ENCODE measurements at places on chromosomes 16 and 17.

DNA sequence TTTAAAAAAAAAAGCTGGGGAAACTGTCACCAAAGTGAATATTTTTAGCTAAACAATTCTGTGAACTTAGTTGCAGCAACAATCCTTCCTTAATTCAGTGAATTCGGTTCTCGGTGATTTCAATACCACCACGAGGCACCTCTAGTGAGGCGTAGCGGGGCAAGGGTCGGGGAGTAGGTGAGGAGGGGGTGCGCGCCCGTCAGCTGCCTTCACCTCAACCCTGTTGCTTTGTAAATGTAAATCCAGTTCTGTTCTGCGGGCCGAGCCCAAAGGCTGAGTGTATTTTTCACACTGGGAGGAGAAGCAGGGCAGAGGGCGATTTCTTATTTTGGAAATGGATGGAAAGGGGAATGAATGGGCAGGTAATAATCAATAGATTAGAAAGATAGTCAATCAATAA is 17.4 kb downstream of the SALL1 start:
- DNase-seq: no peak

DNA sequence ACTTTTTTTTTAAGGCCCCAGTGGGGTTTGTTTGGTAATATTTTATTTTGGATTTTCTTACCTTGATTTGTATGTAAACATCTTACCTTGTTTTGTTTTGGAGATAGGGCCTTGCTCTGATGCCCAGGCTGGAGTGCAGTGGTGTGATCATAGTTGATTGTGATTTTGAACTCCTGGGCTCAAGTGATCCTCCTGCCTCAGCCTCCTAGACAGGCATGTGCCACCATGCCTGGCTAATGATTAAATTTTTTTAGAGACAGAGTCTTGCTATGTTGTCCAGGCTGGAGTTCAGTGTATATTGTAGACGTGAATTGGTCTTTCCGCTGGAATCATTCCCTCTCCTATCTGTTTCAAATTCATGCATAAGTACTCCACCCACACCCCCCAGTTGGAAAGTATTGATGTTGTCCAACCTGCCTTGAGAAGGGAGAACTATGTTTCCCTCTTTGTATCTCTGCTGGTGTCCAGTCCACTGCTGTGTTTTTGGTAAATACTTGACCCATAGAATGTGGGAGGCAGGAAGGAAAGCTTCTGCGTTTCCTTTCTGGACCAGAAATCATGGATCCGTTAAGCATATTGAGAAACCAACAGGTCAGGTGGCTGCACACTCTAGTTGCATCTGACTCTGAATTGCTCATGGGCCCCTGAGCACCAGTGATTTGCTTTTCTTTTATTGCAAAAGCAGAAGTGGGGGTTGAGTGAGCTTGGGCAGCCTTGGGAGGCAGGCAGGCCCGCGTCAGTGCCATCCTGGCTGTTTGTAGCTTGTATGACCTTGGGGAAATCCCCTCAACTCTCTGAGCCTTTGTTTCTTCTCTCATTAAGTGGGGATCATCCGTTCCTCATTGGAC is 25.0 kb downstream of the RMI2 start:
- DNase-seq: no peak

DNA sequence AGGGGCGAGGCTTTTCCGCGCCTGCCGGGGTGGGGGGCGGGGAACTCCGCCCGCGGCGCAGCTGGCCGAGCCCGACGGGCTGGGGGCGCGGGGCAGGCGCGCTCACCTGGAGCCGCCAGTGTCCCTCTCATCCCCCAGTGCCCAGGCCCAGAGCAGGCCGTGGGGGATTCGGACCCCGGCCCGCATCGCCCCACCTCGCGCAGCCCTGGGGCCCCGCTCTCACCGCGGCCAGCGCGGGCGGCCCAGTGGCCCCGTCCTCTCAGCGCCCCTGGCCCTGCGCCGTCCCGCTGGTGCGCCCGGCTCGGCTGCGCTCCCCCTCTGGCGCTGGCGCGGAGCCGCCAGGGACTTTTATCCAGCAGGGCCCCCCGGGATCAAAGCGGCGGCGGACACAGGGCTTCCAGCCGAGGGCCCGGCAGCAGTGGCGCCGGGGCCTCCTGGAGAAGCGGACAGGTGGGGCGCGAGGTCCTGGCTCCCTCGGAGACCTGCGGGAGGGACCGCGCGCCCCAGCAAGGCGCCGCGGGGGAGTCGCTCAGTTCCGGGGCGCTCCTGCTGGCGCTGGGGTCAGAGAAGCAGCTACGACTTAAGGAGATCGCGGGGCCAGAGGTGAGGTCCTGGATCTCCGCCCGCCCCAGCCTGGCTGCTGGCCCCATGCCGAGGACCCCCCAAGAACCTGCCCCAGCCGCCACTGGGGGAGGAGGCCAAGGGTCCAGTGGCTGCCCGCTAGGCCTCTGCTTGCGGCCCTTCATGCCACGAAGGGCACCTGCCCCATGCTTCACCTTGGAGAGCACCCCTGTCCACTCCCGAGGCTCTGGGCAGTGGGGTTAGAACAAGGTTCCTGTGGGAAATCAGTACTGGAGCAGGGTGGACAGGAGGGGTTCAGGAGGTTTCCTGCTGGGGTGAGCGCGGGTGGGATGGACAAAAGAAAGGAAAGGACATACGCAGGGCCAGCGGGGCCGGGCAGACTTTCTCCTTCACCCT is 823 bp upstream of the NOTUM start:
- no peak for DNase-seq

- no peak for DNase-seq
Observed at GRCh38 chr16:52460639-52461178, 86.2 kb downstream of the TOX3 start.

DNA sequence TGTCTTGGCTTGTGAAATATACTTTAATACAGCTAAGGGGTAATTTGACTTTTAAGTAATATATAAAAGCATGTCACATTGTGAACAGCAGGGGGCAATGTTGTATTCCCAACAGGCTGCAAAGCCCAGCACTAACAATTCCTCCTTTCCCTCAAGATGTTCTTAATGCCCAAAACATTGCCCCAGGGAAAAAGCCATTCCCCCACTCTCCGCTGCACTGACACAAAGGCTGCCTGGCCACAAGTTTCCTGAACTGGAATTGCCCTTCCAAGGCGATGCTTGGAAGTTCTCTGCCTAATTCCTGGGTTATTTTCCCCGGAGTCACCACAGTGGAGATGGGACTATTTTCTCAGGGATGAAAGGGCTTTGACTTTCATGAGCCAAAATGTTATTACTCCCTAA is 27.2 kb downstream of the CLEC16A start:
- DNase-seq: no peak

GRCh38 chr16:7613518-7613917 is 280.9 kb downstream of the RBFOX1 start:
- no peak for DNase-seq

DNA sequence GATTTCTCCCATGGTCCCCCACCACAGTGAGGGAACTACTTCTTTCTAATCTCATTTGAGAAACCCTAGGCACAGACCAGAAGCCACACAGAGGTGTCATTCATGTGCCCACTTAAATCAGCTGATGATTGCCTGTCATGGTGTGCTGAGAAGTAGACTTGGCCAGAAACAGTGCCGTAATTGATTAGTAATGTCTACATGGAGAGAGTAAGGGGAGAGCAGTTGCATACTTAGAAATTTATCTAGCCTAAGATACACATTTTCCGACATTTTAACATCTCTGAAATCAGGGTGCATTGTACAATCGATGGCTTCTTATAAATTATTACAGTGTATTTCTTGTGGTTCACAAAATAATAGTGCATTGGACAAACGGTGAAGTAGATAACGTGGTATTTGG is 271.8 kb downstream of the IRF8 start:
- DNase-seq: no peak

- no peak for DNase-seq
Observed at GRCh38 chr17:80092959-80093358, 8.4 kb upstream of the GAA start.

GRCh38 chr17:21522755-21523336 is 146.7 kb downstream of the KCNJ12 start:
- no peak for DNase-seq

DNA sequence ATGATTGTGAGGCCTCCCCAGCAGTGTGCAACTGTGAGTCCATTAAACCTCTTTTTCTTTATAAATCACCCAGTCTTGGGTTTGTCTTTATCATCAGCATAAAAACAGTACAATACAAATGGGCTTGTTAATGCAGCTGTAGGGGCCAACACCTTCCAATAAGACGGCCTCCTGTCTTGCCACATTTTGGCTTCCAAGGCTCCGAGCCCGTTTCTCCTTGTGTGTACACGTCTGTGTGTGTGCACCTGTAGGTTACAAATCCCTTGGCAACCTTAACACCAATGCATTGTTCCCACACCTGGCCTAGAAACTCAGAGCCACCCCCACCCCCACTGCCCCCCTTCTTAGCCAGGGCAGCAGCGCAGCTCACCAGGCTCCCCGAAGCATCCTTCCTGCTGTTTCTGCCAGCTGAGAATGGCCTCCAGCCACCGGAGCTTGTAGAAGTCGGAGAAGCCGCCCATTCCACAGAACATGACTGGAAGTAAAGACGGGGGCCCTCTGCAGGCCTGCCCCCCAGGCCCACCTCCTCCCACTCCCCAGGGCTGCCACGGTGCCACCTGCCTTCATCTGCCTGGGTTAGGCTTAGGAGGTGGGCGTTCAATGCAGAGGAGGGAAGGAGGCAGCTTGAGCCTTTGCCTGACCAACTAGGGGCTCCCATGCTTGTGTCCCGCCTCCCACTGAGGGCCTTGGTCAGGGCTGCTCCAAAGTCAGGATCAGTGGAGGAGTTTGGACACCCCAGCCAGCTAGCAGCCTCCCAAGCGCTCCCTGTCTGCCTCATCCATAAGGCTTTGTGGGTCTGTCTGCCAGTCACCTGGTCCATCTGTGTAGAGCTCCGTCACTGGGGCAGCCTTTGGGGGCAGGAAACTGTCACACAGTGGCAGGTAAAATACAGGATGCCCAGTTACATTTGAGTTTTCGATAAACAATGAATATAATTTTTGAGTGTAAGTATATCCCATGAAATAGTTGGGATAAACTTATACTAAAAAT is 10.6 kb downstream of the C16orf89 start:
- no peak for DNase-seq

Data from esophagus squamous epithelium (tissue), 5 donors.